AG10803 (cell line): ENCODE measurements at places on chromosomes 7 and 10.
A peak's percentile ranks its signal among the peaks of the same experiment; 100 is the strongest.

DNA sequence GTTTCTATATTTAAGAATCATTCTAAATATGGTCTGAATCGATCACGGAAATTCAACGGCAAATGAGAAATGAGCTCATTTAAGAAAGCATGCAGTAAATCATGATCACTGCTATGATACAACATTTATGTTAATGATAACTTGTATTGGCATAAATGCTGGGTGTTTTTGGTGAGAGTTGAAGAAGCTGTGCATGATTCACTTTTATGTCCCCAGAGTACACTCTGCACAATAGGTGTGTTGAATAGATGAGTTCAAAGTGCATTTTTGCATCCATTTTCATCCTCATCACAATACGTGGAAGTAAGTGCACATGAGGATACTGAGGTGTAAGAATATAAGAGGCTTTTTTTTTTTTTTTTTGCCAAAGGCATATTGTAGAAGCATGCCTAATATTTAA lies 169.3 kb downstream of the PPP1R17 start:
- DNase-seq, result no peak

- DNase-seq, result peak; percentile 73
Measured at GRCh38 chr7:28755255-28755654, 202.9 kb downstream of the TRIL start.

DNA sequence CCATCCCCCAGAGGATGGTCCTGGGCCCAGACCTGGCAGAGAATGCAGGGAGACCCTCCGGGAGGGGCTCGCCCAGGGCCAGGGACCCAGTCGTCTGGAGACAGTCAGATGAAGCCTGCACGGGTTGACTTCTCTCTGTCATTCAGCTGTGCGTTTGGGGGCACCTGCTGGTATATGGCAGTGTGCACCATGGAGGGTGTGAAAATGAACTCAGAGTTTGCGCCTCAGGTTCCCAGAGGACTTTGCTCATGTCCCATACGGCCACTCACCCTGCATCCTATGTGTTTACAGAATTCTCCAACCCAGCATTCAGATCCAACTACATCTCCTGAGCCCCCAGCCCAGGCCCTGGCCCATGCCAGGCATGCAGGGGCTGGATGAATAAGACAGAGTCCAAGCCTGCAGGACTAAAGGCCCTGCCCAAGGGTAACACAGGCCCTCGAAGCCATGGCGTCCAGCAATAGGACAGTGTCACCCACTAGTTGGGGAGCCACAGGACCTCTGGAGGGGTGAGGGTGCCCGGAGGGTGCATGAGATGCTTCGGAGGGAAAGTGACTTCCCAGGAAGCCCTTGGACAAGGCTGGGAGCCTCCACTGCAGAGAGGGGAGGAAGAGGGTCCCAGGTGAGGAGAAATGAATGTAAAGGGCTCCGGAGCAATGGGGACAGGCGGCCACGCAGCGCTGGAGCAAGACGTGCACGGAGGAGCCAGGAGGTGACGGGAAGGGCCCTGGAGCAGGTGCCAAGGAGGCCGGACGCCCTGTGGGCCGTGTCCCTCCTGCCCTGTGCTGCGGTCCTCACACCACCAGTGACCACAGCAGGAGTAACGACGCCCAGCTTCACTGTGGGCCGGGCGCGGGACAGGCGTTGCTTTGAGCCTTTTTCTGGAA lies 36.3 kb downstream of the CALML3 start:
- DNase-seq, result no peak

DNA sequence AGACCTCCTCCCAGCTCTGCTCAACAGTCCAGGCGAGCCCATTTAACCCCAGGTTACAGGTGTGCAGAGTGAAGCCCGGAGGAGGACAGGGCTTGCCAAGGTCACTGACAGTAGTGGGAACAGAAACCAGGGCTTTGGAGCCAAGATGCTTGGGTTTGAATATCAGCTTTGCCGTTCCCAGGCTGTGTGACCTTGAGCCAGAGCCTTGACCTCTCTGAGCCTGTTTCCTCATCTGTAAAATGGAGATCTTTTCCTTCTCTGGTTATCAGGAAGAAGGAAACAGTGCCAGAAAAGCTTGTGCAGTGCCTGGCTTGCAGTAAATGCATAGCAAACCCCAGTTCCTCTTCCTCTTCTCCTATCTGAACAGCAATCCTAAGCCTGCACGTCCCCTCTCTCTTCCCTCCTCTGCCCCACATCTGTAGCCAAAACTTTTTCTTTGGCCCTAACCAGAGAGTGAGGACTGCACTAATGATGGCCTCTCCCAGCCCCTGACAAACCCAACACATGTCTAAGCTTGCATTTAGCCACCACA lies 21.4 kb upstream of the MLXIPL start:
- no peak for DNase-seq

DNA sequence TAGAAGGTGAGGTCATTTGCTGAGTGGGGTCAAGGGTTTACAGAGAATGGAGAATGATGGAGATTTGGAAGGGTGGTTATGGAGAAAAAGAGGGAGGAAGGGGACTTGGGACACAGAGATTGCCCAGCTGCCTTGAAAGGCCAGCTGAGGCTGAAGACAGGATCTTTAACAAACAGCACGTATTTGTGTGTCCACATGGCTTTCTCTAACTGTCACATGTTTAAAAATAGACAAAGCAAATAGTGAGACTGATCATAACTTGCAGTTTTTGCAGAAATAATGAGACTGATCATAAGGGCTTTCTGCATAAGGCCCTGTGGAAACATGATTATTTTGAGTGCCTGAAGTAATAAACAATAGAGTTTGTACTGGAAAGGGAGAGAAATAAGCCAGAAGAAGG lies 212.7 kb downstream of the HDAC9 start:
- DNase-seq, result no peak

GRCh38 chr7:91614431-91614830 lies 266.1 kb downstream of the MTERF1 start:
- no peak for DNase-seq

DNA sequence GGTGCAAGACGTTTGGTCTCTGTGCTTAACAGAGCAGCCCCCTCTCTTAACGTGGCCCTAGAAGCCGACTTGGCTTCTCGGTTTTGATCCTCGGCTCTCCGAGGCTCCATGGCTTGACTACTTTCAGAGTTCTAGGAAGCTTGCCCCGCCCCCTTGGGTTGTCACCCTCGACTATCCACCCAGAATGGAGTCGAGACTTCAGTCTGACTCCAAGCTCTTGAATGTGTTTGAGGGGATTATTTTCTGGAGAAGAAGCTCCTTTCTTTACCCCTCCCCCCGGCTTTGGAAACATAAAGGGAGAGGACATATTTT lies 448 bp downstream of the SEC24C start:
- peak; percentile 54 for DNase-seq

GRCh38 chr10:68156373-68157185 lies 47.3 kb downstream of the MYPN start:
- DNase-seq, result peak; percentile 67

DNA sequence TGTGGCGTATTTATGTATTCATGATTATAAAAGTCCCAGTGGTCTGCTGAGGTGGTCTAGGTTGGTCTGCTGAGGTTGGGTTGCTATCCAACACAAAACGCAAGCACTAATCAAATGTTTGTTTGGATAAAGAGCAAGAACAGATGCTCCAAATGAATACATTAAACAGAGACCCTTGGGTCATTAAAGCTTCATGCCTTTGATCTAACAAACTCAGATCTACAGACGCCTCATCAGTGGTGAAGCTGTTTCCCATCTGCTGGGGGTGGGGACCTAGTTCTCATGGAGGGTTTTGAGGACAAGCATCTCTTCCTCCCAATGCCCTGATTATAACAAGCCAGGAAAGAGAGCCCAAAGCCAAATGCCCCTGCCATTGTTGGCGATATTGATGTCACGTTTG lies 786.7 kb downstream of the NRG3 start:
- no peak for DNase-seq

- DNase-seq, result no peak
Measured at GRCh38 chr10:12719365-12719764, 282.1 kb downstream of the CCDC3 start.

DNA sequence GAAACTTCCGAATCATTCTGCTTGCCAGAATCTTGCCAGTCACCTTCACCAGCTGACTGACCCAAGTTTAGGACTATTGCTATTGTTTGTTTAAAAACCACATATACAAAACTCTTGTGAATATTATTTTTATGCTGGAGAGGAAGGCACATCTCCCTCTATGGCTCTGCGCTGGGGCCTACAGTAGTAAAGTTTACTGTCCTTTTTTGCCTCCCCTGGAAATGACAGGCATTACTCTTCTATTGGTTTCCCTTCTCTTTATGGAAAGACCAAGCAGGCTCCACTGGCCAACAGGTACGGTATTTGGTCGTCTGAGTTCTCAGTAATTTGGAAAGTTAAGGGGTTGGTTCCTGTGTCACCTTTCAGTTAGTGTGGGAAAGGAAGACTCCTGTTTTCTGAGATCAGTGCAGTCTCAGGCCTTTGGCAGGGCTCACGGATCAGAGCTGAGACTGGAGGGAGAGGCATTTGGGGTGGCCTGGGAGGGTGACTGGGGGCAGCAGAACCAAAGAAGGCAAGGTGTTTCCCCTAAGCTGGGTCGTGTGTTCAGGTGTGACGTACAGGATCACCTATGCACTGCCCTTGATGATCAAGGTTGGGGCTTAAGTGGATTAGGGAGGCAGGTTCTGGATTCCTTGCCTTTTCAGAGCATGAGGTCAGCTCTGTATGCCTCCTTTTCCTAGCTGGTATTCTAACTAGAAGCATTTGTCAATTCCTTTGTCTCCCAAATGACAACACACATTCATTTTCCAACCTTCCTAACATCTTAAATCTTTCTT lies 16.0 kb upstream of the KIF5B start:
- no peak for DNase-seq

DNA sequence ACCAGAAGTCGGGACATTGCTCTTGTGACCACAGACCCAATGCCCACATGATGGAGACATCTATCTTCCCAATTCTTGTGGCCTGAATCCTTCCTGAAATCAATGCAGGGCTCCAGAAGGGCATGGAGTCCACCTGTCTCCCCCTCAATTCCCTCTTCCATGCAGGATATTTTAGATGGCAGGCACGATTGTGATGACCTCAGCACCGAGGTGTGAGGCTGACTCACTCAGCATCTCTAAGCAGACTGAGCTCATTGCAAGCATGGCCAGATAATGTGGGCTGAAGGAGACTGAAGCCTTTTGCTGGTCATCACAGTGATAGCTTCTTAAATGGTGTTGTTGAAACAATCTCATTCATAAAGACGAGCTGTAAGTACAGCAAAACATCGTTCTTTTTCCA lies 374.9 kb upstream of the PODXL start:
- DNase-seq, result no peak

DNA sequence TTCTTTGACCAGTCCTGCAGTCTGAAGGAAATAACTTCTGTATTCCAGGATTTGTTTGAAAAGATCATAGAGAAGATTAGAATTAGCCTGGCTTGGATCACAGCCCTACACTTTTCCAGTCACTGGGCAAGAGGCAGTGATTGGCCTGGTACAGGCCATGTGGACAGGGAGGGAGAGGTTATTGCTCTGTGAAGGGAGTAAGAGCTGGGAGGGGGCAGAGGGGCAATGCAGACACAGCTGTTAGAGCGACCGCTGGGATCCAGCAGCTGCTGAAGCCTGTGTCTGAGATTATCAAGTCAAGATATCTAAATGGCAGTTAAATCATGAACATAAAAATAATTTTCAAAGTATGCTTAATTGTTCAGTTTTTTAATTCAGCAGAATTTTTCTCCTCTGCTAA lies 257.3 kb downstream of the SDK1 start:
- DNase-seq, result no peak

DNA sequence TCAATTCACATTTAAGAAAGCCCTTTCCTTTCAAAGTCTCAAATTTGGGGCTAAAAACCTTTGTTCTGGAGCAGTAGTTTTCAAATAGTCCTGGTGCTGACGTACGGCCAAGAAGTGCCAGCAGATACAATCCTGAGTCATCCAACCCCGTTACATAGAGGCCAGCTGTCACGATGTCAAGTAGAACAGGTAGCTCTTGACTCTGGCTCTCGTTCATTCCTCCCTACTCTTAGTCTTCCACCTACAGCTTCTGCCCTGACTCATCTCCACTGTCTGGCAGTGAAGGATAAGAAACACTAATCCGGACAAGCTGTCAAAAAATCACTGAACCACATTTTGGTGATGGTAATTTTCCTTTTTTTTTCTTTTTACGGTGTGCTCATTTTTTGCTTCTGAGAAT lies 132.4 kb upstream of the PTN start:
- DNase-seq, result peak; percentile 19

- peak; percentile 4 for DNase-seq
Measured at GRCh38 chr7:107078517-107078966, 34.0 kb downstream of the PRKAR2B start.

- no peak for DNase-seq
Measured at GRCh38 chr7:91345449-91345848, 81.2 kb downstream of the FZD1 start.

DNA sequence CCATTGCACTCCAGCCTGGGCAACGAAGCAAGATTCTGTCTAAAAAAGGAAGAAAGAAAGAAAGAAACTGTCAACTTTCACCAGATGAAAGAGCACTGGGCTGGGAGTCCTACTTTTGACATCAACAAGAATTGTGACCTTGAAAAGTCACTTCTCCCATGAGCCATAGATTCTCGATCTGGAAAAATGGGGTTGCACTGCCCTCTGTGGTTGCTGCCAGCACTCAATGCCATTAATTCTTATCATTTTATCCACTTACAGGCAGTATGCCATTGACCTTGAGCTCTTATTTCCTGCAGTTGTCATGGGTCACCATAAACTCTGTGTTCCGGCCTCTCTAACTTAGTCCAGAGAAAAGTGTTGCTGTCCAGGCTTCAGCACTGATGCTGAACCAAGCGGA lies 137.2 kb downstream of the NOC3L start:
- peak; percentile 5 for DNase-seq

DNA sequence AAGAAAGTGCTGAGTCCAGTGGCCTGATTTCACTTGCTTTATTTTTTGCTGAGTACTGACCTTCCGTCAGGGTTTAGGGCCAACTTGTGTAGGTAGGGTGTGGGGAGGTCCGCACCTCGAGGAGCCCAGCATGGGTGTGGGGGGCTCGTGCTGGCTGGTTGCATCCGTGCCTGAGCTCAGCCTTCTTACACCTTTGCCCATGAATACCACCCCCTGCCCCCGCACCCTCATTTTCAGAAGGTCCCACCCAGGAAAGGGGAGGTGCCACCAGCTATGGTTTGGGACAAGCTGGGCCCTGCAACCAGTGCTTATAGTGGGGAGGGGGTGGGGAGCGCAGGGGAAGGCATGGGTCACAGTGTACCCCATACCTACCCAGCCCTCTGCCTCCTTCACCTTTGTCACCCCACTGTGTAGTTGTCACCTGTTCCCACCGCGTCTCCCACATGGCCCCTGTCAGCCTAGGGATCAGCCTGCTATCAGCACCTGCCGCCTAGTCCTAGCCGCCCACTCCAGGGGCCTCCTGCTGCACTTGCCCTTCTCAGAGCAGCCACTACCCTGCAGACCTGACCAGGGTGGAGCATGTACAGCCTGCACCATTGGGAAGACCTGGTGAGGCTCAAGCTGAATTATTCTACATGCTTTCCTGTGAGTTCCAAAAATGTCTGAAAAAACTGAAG lies 146.2 kb upstream of the RET start:
- DNase-seq, result no peak

- no peak for DNase-seq
Measured at GRCh38 chr7:131272086-131272485, 55.6 kb upstream of the MKLN1 start.
